ENCODE measurements at places on chromosomes 4 and X. TPM values are rescaled to one million over a fixed set of nuclear protein-coding genes. Genes with fewer than 3 reads are reported as not detected.

The AWAT2 gene
- total RNA-seq: not detected

The SLC25A5 gene
- total RNA-seq: 73.8 TPM

The CTAG2 gene
- total RNA-seq: not detected

The IL9R gene
- not detected for total RNA-seq

The OPN1MW gene
- not detected for total RNA-seq

The TSPAN7 gene
- 70.0 TPM for total RNA-seq

The TCEANC gene
- total RNA-seq: 9.0 TPM

The NUP54 gene
- total RNA-seq: 45.7 TPM

The TLR2 gene
- total RNA-seq: 3.6 TPM

The AKAP14 gene
- total RNA-seq: not detected

The TCP11X1 gene
- total RNA-seq: not detected

The KLB gene
- total RNA-seq: under 0.01 TPM

The GYPA gene
- 5.2 TPM for total RNA-seq

The RAP1GDS1 gene
- total RNA-seq: 25.7 TPM

The UGT2B7 gene
- total RNA-seq: 0.31 TPM

The NSG1 gene
- total RNA-seq: 0.75 TPM

GRCh38 chr4:189177130-189177529 is 763.5 kb upstream of the FRG1 start:
- DNase-seq: no peak

GRCh38 chr4:126544276-126544675 is 1088.5 kb upstream of the INTU start:
- DNase-seq: no peak

DNA sequence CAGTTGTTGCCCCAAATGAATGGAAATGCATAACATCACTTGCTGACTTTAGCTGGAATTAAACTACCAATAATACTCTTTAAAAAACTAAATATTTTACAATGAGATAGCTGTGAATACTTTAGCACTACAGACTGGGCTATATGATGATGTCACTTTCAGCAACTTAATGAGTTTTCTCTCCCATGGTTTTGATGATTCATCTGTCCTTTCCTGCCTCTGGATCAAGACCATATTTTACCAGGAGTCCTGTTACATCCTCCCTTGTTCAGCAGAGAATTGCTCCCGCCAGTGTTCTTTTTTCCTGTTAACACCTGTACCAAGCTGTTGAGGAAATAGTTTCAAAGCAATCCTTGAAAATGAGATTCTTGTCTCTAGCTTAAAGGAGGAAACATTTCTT is 543.0 kb downstream of the SPRY1 start:
- peak; percentile 79 for DNase-seq

GRCh38 chrX:15500497-15500966 is at the start of gene BMX:
Gene BMX, plus strand, starts transcription at chrX:15500807. Its CDS starts 7,547 bp downstream, at chrX:15508354.
- peak; percentile 80 for DNase-seq

DNA sequence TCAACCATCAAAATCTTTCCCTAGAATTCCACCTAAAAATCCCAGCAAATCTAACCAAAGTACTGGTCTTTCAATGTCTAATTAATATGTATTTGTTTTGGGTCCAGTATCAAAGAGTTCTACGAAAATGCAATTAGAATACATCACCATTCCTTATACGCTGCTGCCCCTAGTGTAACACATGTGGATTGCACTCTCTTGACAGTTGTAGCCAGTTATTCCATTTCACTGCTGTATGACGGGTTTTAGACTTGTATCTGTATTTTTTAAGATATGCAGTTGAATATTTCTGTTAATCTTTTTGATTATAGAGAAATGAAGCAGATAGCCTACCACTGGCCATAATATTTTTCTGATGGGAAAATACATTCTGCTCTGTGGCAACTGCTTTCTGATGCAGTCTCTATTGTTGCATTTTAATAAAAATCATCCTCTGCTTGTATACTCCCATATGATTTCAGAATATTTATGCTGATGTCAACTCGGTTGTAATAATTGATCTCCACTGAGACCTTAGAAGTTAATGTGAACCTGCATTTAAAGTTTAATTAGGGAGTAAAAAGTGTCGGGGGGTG is 17.1 kb upstream of the PAGE2B start:
- DNase-seq: peak; percentile 45

- DNase-seq: no peak
Measured at GRCh38 chr4:127648061-127648460, 15.3 kb downstream of the INTU start.

- no peak for DNase-seq
Measured at GRCh38 chrX:16089086-16089485, 34.3 kb upstream of the GRPR start.

- DNase-seq: no peak
Measured at GRCh38 chr4:63799166-63799565, 610.1 kb downstream of the TECRL start.

GRCh38 chr4:182066037-182066436 is 177.2 kb upstream of the TENM3 start:
- no peak for DNase-seq

- no peak for DNase-seq
Measured at GRCh38 chr4:68338625-68339024, 11.3 kb downstream of the YTHDC1 start.

DNA sequence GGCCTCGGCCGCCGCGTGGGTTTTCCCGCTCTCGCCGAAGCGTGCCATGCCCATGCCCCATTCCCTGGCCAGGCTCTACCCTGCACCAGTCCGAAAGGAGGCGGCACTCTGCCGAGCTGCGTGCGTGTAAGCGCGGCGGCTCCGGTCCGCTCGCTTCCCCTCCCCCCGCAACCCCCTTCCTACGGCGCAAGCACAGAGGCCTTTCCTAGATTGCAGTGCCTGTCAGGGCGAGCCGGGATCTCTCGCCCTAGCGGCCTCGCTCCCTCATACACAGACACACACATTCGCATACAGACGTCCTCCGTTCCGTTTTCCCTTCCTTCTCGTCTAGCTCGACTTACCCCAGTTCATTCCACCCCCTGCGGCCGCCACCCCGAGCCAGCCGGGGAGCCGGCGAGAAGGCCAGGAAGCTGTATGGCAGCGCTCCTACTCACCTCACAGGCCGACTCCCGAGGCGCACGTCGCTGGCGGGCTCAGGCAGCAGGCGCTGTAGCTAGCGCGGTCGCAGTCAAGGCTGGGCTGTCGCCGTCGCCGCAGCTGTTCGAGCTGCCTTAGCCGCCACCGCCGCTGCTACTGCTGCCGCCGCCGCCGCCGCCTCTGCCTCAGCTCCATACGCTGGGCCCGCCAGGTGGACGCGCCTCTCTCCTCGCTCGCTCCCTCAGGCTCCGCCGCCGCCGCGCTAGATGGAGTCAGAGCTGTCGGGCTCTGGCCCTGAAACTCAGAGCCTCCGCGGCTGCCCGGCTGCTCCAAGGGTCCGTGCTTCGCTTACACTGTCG is 615 bp downstream of the NEXMIF start:
- DNase-seq: peak; percentile 48

- no peak for DNase-seq
Measured at GRCh38 chr4:13511101-13511500, 27.0 kb upstream of the RAB28 start.

DNA sequence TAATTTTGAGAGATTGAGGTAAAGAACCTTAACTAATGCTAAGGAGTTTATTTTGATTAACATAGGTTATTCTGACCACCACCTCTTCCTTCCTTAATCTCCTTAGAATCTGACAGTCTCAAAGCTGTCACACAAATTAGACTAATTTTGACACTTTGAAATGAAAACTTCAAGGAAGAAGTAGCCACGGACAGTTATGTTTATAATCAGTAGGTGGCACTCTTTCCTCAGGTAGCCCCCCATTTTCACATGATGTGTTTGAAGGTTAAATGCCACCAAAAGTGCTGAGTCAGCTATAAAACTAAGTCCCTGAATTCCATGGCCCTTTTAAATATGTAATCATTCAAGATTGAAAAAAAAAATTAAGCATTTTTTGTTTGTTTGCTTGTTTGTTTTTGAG is 22.4 kb downstream of the TMEM33 start:
- DNase-seq: no peak

- DNase-seq: peak; percentile 30
Measured at GRCh38 chrX:39320165-39320564, 518.9 kb downstream of the MID1IP1 start.

DNA sequence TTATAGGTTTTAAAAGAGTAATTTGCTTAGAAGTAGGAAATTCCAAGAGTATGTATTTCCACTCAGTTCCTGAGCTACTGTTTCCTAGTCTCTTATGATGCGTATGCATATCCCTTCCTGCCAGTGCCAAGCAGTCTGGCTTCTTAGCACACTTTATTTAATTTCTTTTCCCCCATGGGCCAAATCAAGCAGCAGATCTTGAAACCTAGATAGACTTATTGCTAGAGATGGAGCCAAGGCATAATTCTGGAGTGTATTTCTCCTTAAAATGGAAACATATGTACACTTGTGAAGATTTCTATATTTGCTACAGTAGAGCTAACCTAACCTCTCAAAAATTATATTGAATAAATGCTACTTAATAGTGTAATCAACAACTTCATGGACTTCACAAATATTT is 2337.6 kb downstream of the PCDH7 start:
- DNase-seq: peak; percentile 79

DNA sequence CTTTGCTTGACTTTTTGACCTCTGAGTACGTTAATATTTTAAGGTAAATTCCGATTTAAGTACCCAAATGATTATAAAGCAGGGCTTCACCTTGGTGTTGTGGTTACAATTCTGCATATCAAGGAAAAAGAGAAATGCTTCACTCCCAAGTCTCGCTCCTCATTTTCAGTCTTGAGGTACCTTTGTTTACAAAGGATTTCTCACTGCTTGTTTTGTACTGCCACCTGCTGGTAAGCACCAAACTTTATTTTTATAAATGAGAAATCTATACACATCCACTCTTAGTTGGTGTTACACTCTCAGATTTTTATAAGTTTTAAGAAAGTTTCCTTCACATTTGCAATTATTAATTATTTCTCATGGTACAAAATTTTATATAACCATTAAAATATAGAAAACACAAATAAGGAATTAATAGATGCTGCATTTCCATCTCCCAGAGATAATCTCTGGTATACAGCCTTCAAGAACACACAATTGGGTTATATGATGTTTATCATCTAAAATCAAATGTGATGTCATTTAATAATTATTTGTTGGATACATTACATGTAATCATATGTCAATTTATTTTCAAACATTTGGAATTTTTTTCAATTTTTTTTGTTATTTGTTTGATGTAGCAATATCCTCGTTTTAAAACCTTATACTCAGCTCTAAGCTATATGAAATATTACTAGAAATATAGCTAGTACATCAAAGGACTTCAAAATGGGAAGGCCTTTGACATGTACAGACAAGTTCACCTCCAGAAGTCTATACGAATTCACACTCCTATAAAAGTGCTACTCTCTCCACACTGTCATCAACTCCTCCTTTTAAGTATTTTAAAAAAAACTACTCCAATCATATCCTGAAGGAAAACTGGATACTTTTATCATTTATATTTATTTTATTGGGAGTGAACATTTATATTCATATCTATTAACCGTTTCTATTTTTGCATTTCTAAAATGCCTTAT is 179.9 kb downstream of the KCNIP4 start:
- DNase-seq: peak; percentile 50

GRCh38 chrX:38004046-38004445 is 2.3 kb upstream of the SYTL5 start:
- no peak for DNase-seq

DNA sequence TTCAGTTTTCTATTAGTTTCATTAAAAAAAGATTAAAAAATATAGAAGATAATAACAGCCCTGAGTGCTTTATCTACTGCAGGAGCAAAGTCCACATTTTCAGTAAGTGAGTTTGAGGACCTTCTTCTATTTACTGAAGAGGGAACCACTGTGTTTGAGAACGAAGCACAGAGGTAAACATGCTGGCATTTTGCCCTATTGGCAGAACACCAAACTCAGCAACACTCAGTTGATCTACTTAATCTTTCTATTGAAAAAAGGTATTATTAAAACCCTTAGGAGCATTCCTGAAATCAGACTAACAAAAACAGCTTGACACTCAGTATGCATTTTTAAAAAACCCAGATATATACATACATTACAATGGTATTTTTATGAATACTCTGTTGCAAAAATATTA is 1496.7 kb downstream of the TECRL start:
- no peak for DNase-seq

GRCh38 chrX:38954520-38954919 is 153.3 kb downstream of the MID1IP1 start:
- no peak for DNase-seq

- peak; percentile 44 for DNase-seq
Measured at GRCh38 chr4:23981328-23981727, 91.5 kb upstream of the PPARGC1A start.

DNA sequence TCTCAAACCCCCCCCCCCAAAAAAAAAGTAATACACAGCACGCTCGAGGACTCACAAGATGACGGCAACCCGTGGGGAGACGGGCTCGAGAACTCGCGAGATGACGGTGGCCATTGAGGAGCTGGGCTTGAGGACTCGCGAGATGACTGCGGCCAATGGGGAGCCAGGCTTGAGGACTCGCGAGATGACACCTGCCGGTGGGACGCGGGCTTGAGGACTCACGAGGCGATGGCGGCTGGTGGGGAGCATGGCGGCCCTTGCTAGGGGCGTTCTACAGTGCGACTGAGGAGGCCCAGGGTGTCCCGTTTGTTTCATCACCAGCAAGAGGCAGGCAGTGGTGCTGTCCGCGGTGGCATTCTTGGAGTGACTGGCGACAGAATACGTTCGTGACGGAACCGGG is 172.4 kb upstream of the MAGEB16 start:
- DNase-seq: no peak

- DNase-seq: no peak
Measured at GRCh38 chr4:31557437-31557836, 837.3 kb downstream of the PCDH7 start.

DNA sequence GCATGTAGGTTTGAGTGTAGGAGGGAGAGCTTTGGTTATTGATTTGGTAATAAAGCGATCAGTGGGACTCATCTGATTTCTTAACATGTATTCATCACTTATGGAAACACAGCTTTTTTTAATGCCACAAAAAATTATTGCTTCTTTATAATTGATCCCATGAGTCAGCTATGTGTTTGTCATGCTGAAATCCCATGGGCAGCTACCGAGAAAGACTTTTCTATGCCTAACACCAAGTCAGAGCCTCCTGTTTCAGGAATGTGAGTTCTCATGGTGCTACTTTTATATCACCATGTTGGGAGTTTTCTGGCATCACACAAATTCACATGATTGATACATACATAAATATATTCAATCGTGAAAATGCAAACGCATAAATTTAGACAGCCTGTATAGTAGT is 165.7 kb downstream of the RAPGEF2 start:
- DNase-seq: no peak

- no peak for DNase-seq
Measured at GRCh38 chr4:185079271-185079905, 61.1 kb downstream of the HELT start.

GRCh38 chrX:81957900-81958545 is 756.1 kb downstream of the SH3BGRL start:
- peak; percentile 13 for DNase-seq

DNA sequence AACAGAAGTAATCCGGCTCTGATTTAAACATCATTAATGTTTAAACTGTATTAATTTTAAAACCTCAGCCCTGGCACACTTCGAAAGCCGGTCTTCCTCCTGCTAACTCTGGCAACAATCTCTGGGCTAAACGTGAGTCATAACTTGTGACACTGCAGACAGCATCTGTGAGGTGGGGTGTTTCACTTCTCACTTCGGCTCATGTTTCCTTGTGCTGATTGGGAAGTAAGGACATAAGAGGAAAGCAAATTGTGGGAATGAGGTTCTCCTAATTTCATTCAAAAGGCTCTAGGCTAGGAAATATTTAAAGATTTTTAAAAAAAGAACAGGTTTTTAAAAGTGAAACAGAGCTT is 139.9 kb upstream of the USP9X start:
- DNase-seq: peak; percentile 93

GRCh38 chr4:139555705-139556070 is 331 bp downstream of the SETD7 start:
- DNase-seq: no peak

- DNase-seq: no peak
Measured at GRCh38 chr4:125303058-125303457, 11.7 kb upstream of the FAT4 start.
